ACHN (cell line): ENCODE measurements at places on chromosomes 11 and 22.

DNA sequence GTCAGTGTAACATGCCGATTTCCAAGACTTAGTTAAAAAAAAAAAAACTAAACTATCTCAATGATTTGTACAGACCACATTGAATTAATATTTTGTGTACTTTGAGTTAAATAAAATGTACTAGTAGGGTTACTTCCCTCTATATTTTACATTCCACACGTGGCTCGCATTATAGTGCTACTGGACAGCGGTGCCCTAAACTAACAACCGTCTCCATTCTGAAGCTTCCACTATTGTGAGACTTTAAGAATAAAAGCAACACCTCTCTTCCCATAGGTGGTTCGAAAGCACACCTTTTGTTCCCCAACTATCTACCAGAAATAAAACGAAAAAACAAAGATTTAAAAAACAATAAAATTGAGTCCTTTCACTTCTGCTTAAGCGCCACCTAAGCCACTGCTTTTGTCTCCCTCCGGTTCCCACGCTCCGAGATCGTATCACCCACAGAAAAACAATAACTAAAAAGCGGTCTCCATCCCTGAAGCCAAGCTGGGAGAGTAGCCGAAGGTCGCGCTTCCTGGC is 380 bp upstream of the TTC17 start:
- DNase-seq = peak; percentile 7

DNA sequence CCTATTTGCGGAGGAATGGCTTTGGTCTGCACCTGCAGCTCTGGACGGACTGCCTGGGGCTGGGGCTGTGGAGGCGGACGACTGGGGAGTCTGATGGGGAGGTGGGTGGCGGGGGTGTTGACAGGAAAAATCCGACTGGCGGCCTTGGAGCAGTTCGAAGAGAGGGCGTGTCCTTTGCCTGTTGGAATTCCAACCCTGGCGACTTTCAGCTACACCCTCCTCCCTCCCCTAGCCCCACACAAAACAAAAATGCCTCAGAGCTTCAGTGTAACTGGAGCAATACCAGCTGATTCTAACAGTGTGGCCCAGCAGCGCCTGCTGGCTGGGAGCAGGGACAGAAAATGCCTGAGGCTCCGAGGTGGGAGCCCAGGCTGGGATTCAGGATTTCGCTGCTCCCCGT is 85.4 kb downstream of the ATXN10 start:
- no peak for DNase-seq

- DNase-seq = peak; percentile 7
These were observed 1.4 kb downstream of the CDKN1C start for GRCh38 chr11:2883979-2884815.

- DNase-seq = peak; percentile 88
These were observed 11.5 kb downstream of the YPEL4 start for GRCh38 chr11:57638005-57638781.

GRCh38 chr11:83456075-83456474 is 169.9 kb upstream of the CCDC90B start:
- no peak for DNase-seq
